ENCODE measurements at places on chromosomes 4 and X.

GRCh38 chrX:38558686-38559085 lies 2.7 kb upstream of the TSPAN7 start:
- no peak for DNase-seq

- DNase-seq = no peak
Observed at GRCh38 chr4:89427782-89428181, 120.2 kb upstream of the GPRIN3 start.

- no peak for DNase-seq
Observed at GRCh38 chrX:55794405-55794804, 76.9 kb downstream of the RRAGB start.

GRCh38 chr4:25677943-25678342 lies 22.3 kb downstream of the SLC34A2 start:
- DNase-seq = no peak

- no peak for DNase-seq
Observed at GRCh38 chr4:37982736-37983135, 22.5 kb downstream of the PTTG2 start.

DNA sequence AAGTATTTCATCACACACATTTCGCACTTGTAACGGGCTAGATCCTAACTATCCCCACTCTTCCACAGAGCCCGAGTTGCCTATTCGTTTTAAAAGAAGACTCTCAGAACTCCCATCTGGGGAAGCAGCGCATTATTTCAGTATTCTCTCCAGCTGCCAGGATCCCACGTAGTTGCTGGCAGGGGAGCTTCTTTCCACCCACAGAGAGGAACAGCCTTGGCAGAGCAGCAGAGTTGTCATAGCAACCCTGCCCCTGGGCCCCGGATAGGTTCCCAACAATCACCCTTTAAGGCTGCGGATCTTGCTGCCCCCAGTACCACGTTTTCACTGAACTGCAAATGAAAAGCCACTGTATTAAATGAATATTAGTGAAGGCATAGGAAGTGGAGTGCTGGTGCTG lies 106.7 kb downstream of the GPM6A start:
- DNase-seq = no peak

DNA sequence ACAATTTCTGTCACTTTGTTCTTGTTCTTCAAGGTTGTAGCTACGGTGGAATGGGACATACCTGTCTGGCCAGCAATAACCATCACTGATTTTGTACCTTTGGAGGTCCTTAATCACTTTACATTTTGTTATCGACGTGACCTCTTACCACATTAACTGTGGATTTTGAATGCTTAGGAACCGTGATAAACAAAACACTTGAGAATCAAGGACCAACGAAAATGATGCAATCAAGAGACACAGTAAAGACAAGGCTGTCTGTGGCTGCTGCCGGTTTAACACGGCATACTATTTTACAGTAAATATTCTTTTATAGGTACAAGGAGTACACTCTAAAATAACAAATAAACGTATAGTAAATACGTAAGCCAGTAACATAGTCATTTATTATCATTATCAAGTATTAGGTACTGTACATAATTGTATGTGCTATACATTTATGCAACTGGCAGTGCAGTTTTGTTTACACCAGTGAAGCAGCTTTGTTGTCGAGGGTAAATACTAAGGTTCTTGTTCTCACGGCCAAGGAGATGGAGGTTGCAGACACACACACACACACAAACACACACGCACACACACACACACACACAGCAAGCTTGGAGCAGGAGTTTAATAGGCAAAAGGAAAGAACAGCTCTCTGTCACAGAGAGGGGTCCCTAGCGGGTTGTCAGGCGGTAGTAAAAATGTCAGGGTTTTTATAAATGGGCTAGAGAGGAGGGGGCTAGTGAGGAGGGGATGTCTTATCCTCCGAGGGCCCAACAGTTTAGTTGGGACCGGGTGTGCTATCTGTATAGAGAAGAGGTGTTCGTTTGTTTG lies 194.7 kb upstream of the CXorf51B start:
- DNase-seq = no peak

DNA sequence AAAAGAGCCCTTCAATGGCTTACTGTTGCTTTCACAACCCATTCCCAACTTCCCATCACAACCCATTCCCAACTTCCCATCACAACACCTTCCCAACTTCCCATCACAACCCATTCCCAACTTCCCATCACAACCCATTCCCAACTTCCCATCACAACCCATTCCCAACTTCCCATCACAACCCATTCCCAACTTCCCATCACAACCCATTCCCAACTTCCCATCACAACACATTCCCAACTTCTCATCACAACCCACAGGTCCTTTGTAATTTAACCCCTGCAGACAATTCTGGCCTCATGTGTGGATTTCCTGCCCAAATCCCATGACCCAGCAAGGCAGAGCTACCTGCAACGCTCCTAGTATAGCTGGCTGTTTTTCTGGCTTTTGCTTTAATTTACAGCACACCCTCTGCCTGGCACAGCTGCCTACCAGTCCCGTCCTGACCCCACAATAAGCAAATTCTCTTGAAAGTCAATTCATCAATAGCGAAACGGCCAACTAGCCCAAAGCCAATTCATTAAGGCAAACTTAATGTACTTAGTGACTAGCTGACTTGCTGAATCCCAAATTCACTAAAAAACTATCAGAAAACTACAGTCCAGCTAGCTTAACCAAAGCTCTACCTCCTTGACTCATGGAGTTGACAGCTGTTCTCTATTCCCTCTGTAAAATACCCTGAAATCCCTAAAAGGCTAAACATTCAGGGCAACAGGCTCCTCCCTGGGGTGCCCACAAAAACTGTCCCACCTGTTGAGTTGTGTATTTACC lies 75.6 kb downstream of the AFAP1 start:
- DNase-seq = no peak

DNA sequence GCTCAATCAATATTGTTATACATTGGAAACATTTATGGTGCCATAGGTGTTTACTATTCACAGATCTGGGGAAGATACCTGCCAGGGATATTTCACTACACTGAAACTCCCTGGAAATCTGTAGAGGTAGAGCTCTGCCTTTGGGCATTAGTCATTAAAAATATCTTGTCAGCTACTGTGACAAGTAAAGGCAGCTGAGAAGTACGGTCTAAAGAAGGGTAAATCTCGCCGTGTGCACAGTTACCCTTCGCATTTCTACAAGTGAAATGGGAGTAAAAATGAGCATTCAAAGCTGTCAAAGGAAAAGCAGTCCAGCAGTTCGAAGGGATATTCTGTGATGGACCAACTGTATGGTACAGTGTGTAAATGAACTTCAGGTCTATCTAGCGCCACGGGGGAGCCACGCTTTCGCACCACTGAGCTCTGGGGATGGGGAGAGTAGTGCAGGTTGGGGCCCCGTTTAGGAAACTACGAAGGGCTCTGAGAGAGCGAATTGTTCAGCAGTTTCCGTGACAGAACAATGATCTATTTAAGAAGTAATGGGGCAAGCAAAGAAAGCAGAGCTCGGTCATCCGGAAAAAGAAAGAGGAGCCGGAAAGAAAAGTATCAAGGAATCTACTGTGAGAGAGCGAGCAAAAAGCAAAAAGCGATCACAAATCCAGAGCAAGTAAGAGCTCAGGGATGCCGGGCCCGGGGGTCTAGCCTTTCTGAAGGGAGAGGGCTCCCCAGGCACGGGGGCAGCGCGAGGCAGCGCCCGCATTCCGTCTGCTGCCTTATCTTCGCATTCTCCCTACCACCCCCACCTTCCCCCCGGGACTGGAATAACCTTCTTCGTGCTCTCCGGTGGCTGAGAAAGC lies 646 bp downstream of the TIGD4 start:
- no peak for DNase-seq

GRCh38 chrX:39766085-39766726 lies 331.6 kb downstream of the BCOR start:
- no peak for DNase-seq

DNA sequence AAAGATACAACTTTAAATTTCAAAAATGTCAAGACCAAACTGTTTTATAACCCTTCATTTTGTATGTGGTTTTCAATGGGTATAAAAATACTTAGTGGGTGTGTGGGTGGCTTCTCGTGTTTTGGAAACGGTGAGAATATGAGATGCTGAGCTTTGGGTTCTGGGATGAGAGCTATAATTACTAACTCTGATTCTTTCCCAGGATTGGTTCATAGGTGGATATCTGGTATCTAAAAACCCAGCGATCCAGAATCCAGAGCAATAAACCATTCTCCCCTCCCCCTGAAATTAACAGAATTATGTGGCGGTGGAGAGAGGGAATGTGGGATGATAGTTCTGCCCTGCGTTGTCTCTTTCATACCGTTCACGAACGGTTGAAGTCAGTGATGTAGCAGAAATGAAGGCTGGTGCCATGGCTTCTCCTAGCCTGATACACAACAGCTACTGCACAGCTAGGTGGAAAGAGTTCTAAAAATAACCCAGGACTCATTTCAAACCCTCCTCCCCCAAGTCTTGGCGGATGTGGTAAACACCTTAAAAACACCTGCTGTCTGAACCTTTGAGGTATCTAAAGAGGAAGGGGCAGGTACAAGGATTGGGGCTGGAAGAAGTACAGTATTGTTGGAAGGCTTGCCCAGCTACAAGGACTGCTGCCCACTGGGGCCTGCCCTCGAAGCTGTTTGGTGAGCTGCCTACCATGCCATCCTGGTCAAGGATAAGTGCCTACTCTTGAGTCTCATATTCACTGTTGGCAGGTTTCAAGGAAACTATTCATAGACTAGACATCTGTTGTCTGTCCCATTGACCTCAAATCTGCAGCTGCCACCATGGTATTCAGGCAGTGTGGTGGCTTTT lies 44.5 kb downstream of the SEPTIN11 start:
- no peak for DNase-seq

DNA sequence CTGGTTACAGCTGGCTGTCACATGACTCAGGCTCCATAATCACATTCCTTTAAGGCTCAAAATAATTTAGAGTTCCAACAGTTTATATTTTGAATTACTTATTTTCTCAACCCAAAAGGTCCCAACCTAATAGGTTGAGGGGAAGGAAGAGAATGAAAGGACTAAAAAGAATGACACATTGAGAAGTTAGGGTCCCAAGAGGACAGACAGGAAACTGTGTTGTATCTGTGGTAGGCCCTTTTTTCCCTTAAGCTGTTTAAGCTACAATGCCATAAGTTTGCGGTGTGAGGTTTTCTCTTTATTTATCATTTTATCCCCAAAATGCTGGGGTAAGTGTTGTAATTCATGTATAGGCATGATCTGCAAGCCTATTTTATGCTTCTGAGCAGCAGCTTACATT lies 290.2 kb downstream of the ZNF674 start:
- DNase-seq = no peak

- DNase-seq = no peak
Observed at GRCh38 chr4:6819295-6819694, 36.8 kb downstream of the KIAA0232 start.

DNA sequence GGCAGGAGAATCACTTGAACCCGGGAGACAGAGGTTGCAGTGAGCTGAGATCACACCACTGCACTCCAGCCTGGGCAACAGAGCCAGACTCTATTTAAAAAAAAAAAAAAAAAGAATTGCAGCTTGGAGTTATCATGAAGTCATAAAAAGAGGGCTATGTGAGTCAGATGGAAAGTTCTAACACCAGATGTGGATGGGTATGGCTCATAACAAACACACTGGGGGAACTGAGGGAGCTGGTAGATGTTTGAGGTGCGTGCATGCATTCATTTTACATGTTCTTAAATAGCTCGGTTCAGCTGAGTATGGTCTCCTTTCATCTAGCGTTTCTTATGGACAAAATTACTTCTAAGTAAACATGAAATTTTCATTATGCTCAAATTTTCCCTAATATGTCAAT lies 11.7 kb downstream of the TRMT2B start:
- DNase-seq = no peak

DNA sequence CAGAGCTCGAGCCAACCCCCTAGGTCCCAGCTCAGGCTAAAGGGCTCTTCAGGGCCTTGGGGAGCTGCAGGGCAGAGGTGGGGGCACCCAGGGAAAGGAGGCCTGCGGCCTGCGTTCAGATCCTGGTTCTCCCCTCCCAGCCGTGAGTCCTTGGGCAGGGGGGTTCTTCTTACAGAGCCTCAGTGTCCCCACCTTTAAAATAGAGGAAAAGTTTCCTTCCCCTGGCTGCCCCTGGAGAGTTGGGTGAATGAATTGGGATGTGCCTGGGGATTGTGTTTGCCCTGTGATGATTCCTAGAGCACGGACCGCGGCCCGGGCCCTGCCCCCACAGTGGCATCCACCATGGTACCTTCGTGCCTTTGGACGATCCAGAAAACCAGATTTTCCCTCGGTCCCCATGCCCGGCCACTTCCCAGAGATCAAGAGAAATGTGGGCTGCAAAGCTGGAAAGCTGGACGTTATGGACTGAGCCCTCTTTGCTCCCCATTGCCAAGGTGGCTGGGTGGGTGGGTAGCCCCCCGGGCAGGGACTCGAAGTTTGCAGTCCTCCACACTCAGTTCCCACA lies 11.4 kb downstream of the HTRA3 start:
- no peak for DNase-seq

DNA sequence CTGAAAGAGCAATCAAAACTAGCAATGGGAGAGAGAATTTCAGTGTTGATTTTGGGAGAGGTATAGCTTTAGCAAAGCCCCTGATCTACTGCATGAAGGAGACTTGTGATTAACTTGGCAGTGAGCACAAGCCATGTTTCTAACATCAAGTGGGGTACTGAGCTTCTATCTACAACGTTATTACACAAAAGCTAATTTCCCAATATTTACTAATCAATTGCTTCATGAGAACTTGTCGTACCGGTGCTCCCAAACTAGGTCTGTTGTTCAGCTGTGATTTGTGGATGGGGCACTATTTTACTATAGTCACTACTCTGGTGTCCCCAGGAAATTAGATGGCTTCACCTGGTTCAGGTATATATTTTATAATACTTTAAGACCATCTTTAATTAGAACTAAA lies 16.2 kb downstream of the ANK2 start:
- DNase-seq = no peak

GRCh38 chr4:80027611-80028010 lies 45.4 kb downstream of the ANTXR2 start:
- DNase-seq = no peak

- no peak for DNase-seq
Observed at GRCh38 chr4:244471-244870, 60.8 kb downstream of the ZNF732 start.

GRCh38 chr4:149531861-149532260 lies 283.8 kb downstream of the IQCM start:
- no peak for DNase-seq

GRCh38 chrX:68114573-68115129 lies 318.6 kb downstream of the OPHN1 start:
- no peak for DNase-seq

GRCh38 chr4:81565142-81565870 lies 93.6 kb upstream of the RASGEF1B start:
- DNase-seq = no peak

DNA sequence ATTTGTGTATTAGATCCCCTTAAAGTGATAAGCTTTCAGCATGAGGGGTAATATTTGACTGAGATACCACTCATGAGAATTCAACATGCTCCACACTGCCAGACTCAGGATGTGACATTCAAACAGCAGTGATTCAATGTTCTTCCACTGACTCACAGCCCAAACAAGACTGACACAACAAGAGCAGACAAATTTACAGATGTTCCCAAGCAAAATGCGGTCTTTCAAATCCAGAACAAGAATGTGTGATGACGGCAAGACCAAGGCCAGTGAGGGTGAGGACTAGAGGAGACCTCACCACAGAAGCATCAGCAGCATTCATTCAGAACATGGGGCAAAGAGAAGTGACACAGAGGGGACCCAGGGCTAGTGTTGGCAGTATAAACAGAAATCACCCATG lies 99.3 kb upstream of the GRIA3 start:
- DNase-seq = no peak

Data from pulmonary artery endothelial cell (primary cell).